ENCODE measurements at places on chromosomes 2 and 18.

- no peak for DNase-seq
Measured at GRCh38 chr2:15603948-15604347, 12.3 kb downstream of the DDX1 start.

GRCh38 chr2:241967467-241968144, 98.1 kb downstream of the RTP5 start:
- no peak for DNase-seq

DNA sequence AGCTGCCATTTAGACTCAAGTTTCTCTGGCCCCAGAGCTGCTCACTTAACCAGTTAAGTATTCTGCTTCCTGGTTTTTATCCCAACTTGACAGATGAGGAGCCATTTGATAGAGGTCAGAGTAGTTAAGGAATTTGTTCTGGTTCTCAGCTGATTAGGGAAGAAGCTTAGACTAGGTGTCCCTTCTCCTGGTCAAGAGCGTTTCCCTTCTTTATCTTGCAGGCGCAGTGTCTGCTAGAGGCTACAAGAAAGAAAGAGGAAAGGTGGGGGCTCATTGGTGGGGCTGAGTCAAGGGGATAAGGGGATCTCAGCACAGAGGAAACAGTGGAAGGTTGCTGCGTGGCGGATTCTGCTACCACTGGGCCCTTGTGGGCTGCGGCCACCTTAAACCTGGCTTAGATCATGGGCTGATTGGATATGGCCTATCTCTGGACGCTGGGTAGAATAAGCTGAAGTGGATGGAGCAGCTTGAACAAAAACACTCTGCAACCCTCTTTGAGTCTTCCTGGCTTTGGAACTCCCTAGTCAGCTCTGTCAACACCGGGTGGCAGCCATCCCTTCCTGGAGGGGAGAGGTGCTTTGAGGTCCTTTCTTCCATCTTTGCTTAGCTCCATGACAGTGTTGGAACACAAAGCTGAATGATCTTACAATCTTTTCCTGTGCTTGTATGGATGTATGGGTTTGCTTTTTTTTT, 70.8 kb downstream of the QPCT start:
- DNase-seq = no peak

DNA sequence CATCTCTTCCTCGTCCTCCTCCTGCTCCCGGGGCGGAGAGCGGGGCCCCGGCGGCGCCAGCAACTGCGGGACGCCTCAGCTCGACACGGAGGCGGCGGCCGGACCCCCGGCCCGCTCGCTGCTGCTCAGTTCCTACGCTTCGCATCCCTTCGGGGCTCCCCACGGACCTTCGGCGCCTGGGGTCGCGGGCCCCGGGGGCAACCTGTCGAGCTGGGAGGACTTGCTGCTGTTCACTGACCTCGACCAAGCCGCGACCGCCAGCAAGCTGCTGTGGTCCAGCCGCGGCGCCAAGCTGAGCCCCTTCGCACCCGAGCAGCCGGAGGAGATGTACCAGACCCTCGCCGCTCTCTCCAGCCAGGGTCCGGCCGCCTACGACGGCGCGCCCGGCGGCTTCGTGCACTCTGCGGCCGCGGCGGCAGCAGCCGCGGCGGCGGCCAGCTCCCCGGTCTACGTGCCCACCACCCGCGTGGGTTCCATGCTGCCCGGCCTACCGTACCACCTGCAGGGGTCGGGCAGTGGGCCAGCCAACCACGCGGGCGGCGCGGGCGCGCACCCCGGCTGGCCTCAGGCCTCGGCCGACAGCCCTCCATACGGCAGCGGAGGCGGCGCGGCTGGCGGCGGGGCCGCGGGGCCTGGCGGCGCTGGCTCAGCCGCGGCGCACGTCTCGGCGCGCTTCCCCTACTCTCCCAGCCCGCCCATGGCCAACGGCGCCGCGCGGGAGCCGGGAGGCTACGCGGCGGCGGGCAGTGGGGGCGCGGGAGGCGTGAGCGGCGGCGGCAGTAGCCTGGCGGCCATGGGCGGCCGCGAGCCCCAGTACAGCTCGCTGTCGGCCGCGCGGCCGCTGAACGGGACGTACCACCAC, 2.1 kb downstream of the GATA6 start:
- no peak for DNase-seq
